ENCODE measurements at places on chromosomes 2 and 18.

DNA sequence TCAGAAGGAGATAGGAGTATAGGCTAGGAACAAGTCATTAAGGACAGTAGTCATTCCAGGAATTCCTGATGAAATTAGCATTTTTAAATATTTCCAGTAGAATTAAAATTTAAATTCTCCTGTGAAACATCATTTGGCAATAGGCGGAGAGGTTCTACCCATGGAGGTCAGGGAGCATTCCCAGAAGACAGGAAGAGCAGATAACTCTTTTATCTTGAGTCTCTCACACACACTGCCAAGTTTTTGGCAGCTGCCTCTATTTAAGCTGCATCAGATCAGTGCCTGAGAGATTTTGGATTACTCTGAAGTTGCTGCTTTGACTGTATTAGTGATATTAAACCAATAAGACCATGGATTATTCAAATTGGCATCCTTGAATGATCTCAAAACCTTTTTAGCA is 714.7 kb downstream of the EPHA4 start:
- no peak for DNase-seq

DNA sequence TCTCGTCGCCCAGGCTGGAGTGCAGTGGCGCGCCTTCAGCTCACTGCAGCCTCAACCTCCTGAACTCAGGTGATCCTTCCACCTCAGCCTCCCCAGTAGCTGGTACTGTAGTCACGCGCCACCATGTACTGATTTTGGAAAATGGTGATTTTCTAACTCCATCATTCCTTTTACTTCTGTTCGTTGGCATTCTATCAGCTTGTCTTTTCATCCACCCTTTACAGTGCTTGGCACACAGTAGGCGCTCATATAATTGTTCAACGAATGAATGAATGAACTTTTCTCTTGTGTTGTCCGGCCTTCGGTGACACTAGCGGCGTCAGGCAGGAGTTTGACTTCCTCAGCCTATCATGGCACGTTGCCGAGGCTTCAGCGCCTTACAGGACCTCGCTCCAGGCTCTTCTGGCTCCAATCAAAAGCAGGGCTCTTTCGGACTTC is 373 bp upstream of the MTHFD2 start:
- no peak for DNase-seq

DNA sequence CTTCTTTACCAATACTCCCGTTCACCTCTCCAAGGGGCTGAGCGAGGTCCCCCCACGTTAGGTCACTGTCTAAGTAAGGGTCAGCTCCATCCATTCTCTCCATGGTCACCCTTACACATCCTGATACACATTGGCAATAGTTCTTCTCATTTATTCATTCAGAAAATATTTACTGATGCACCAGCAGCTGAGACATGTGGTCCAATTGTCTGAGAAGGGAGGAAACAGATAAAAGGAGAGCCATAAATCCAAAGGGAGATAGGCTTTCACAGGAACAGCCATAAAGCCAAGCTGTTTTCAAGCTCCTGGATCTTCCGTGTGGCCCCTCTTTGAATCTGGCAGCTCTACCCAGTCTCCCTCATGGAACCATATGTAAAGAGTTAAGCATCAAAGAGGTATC is 121.2 kb downstream of the TXNL1 start:
- DNase-seq: no peak

DNA sequence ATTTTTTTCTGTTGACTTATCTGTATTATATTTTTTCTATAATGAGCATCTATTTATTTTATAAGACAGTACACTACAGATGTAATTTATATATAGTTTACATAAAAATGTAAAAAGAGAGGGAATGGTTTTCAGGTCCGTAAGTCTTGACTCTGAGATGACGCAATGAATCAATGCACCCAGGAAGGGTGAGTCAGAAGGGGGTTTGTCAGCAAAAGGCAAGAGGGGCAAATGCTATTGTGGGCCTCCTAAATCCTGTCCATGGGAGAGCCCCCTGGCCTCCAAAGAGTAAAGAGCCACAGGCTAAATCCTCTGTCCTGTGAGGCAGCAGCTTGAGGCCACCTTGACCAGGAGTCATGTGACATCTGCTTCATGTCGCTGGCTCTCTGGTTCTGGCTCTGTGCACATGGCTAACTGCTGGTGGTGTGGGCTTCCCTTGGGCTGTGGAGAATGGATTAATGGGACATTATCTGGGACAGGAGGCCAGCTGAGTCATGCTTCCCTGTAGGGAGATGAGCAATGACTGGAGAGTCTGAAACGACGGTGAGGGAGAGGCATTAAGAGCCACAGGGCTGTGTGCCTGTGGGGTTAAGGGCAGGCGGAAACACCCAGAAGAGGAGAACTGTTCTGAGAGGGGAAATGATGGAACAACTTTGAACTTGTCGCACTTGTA is 22.8 kb upstream of the ASB18 start:
- peak; percentile 56 for DNase-seq

DNA sequence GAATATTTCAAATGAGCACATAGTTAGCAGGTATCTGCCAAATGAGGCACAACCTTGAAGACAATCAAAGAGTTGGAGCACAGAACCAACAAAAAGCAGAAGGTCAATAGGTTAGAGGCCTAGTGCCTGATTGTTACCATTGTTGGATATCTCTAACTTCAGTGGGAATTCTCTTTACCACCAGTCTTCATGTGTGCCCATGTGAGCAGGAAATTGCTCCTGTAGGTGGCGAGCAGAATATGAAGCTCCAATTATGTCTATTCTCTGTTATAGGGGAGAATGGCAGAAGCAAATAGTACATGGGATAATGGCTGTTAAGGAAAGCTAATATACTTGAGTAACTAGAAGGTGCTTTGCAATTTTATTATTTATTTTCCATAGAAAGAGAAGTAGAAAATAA is 14.9 kb upstream of the ZNF385B start:
- DNase-seq: no peak

DNA sequence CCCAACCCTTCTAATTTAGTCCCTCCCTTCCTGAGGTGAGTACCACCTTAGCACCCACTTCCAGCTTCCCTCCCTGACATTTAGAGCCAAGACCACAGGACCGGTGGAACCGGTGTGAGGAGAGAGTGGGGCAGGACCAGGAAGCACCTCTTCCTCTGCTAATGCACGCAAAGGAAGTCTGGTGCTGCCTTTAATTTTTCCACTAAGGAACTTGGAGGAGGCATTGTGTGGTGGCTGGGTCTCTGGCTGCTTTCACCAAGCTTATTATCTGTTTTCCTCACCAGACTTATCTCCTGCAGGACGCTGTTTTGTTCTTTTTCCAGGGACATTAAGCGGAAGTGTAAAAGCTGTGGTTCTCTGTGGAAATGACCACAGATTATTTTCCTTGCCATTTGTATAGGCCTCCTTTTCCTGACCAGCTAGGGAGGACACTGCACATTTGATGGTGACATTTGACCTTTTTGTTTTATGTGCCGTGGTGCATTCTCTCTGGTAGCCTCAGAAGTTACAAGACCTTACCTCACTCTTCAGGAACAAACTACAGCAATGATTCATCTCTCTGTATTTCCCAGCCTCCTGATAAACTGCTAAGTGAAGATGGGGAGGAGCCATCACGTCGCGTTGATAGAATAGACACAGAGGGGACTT is 39.8 kb upstream of the SPTBN1 start:
- peak; percentile 84 for DNase-seq

DNA sequence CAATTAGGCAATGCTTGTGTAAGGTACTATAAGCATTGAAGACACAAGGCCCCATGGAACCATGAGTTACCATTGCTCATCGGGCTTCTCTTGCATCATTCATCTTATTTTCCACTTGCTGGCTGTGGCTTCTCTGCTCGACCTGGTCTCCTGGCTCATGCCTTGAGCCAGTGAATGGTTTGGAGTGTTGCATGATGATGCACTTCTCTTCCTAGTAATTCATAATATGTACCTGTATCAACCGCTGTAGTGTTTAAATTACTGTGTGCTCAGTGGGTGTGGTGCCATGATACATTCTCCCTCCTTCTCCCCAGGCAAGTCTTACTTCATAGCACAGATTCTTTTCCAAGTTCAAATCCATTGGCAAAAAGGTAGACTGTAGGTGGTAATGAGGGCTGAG is 66.8 kb downstream of the ABCA12 start:
- DNase-seq: peak; percentile 98

- DNase-seq: no peak
Measured at GRCh38 chr2:75641587-75641986, 5.0 kb upstream of the MRPL19 start.

- DNase-seq: peak; percentile 97
Measured at GRCh38 chr2:46873604-46874068, 42.0 kb downstream of the MCFD2 start.

DNA sequence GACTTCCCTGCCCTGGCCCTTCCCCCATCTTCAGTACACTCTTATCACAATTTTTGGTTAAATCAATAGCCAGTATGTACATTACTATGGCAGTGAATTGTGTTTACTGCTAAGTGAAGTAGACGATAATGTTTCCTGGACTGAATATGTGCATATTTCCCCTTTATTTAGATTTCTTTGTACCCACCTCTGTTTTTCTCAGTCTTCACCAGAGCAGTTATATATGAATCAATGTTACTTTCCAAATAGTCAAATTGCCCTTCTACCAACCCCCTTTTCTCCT is 97.1 kb upstream of the HS6ST1 start:
- no peak for DNase-seq

- DNase-seq: no peak
Measured at GRCh38 chr2:11559786-11560155, 25.9 kb downstream of the GREB1 start.

GRCh38 chr2:47128705-47129104 is 26.4 kb downstream of the STPG4 start:
- no peak for DNase-seq

- DNase-seq: peak; percentile 21
Measured at GRCh38 chr2:145194673-145195072, 674.8 kb upstream of the ZEB2 start.

GRCh38 chr2:156317631-156318030 is 14.9 kb downstream of the NR4A2 start:
- no peak for DNase-seq

DNA sequence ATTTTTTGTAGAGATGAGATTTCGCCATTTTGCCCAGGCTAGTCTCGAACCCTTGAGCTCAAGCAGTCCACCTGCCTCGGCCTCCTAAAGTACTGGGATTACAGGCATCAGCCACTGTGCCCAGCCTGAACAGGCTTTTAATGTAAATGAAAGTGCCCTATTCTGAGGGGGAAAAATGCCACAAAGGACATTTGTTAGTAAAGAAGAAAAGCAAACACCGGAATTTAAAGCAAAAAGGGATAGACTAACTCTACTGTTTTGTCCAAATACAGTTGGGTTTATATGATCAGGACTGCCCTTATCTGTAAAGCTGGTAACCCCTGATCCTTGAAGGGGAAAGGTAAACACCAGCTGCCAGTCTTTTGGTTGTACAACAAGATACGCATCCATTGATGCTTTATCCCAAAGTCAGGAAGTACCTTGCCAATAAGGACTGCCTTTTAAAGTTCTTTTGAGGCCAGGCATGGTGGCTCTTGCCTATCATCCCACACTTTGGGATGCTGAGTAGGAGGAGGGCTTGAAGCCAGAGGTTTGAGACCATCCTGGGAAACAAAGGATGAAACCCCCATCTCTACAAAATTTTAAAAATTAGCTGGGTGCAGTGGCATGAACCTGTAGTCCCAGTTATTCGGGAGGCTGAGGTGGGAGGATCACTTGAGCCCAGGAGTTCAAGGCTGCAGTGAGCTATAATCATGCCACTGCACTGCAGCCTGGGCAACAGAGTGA is 13.1 kb downstream of the CLEC4F start:
- DNase-seq: no peak

DNA sequence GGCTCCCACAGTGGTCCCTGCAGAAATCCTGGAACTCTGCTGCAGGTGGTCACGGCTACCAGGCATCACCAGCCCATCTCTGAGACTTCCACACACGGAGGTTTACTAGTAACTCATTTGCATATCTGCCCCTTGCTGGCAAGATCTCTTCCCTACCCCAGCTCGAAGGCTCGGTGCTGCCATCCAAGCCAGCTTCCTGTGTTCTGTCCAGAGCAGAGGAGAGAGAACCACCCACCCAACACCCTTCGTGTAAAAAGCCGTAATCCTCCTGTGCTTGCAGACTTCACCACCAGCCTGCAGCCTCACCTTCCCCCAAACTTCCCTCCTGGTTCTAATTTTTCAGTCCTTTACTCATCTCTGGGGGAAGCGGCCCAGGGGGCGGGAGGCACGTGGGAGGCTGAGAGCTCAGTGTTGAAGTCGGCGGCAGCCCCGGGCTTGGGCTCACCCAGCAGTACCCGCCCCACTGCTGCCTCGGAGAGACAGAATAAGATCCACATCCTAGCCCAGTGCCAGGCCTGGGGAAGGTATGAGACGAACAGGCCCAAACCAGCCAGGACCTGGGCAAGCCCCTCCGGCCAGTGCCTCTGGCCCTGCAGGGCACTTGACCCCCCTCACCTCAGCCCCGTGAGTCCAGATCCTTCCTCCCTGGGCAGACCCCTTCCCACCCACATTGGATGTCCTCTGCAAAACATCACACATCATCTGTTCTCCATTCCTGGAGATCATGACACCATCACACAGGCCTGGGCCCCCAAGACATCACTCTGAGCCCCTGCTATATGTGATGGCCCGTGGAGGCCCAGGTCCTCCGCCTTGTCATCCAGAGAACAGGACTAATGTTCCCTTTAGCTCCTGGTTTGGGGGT is 145.8 kb upstream of the ID2 start:
- no peak for DNase-seq

GRCh38 chr18:36872329-36872728 is 43.4 kb downstream of the KIAA1328 start:
- no peak for DNase-seq

GRCh38 chr2:70469961-70470360 is 83.7 kb downstream of the TGFA start:
- no peak for DNase-seq

GRCh38 chr18:63319383-63320122 is at the start of gene BCL2:
TSS of gene BCL2 (minus strand) at chr18:63319769.
- peak; percentile 37 for DNase-seq

DNA sequence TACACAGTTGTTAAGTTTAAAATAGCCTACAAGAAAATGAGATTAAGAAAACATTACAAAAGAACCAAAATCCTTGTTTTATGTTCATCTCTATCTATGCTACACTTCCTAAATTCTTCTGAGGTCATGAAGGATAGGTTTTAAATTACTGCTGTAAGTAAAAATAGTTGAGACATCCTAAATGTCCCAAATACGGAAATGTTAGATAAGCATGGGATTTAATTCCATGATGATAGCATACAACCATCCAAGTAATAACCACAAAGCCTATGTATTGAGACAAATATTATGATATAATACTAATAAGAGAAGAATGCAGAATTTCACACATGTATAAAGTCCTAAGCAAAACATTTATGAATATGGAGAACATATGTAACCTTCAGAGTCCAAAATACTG is 34.1 kb downstream of the PIEZO2 start:
- DNase-seq: no peak

DNA sequence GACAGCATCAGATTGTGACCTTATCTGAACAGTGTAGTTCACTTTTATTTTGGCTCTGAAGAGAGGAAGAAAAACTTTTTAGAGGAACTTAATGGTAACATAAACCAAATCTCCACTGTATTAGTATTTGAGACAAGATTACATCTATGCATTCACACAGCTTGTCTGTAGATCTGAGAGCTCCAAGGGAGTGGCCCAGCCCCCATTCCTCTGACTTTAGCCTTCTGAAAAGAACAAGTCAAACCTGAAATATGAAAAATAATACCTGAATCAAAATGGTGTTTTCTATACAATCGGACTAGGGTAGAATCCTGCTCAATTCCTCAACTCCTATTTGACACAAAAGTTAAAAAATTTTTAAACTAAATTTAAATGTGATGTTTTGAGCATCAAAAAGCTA is 23.1 kb downstream of the STARD7 start:
- no peak for DNase-seq

- no peak for DNase-seq
Measured at GRCh38 chr2:27765621-27766286, 5.8 kb upstream of the MRPL33 start.

All from epithelial cell of esophagus (primary cell).